ENCODE measurements at places on chromosomes 4 and X.

GRCh38 chr4:165368114-165368513, 10.7 kb upstream of the CPE start:
- H3K27me3 ChIP-seq = peaks cover 3% of the 10 kb centered on the region
- no peak overlapping the region for H3K27ac ChIP-seq
- no peaks in the 10 kb centered on the region for H3K4me1 ChIP-seq
- H3K4me3 ChIP-seq = no peak overlapping the region
- DNase-seq = no peak

GRCh38 chr4:165345666-165346417, 18.4 kb downstream of the MSMO1 start:
- DNase-seq = no peak
- H3K27ac ChIP-seq = no peak overlapping the region
- H3K4me3 ChIP-seq = no peak overlapping the region
- H3K4me1 ChIP-seq = no peaks in the 10 kb centered on the region

DNA sequence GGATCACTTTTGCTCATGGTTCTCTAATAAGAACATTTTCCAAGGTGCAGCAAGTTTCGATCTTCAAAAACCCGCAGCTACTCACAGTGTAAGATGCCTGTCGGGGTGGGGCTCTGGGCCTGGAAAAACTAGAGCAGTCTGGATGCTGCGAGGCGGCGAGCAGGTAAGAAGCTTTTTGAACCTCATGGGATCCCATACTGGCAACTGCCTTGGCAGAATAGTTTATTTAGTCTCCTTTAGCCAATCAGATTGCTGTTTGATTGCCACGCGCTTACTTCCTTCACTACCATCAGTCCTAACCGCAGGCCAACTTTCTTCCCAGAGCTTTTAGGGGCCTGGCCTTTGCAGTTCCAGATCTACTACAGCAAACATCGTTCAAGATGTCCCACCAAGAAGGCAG, 61.3 kb upstream of the MAGEB10 start:
- no peaks in the 10 kb centered on the region for H3K36me3 ChIP-seq
- H3K4me1 ChIP-seq = no peaks in the 10 kb centered on the region
- DNase-seq = no peak

DNA sequence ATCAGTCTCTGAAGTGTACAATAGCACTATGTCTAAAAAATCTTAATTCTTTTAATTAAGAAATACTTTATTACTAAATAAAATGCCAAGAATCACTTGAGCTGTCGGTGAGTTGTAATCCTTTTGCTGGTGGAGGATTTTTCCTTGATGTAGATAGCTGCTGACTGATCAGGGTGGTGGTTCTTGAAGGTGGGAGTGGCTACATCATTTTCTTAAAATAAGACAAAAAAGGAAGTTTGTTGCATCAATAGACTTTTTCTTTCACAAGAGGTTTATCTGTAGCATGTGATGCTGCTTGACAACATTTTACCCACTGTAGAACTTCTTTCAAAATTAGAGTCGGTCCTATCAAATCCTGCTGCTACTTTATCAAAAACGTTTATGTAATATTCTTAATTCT, 68.8 kb upstream of the ZC4H2 start:
- H3K4me3 ChIP-seq = no peak overlapping the region
- H3K4me1 ChIP-seq = no peaks in the 10 kb centered on the region
- no peak overlapping the region for H3K27ac ChIP-seq
- H3K27me3 ChIP-seq = no peaks in the 10 kb centered on the region
- no peak for DNase-seq

DNA sequence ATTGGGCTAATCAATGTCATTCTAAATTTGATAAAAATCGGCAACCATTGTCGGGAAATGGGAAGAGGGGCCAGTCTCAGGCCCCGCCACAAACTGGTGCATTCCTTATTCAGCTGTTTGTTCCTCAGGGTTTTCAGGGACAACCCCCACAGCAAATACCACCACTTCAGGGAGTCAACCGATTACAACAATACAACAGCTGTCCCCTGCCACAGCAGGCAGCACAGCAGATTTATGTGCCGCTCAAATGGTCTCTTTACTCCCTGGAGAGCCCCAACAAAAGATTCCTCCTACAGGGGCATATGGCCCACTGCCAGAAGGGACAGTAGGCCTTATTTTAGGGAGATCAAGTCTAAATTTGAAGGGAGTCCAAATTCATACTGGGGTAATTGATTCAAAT, 61.8 kb downstream of the ZNF732 start:
- H3K27me3 ChIP-seq = no peaks in the 10 kb centered on the region
- peaks cover 9% of the 10 kb centered on the region for H3K4me1 ChIP-seq
- H3K4me3 ChIP-seq = no peak overlapping the region
- peaks cover 6% of the 10 kb centered on the region for H3K36me3 ChIP-seq
- no peak for DNase-seq
- H3K27ac ChIP-seq = no peak overlapping the region

GRCh38 chr4:114886761-114887160, 226.7 kb downstream of the NDST4 start:
- DNase-seq = no peak
- no peaks in the 10 kb centered on the region for H3K4me1 ChIP-seq
- no peaks in the 10 kb centered on the region for H3K27me3 ChIP-seq
- H3K27ac ChIP-seq = no peak overlapping the region
- H3K4me3 ChIP-seq = no peak overlapping the region

GRCh38 chr4:98113012-98113411, 30.3 kb downstream of the STPG2 start:
- no peak overlapping the region for H3K4me3 ChIP-seq
- H3K36me3 ChIP-seq = no peaks in the 10 kb centered on the region
- peak; percentile 17 for DNase-seq
- peaks cover 5% of the 10 kb centered on the region for H3K27me3 ChIP-seq
- H3K4me1 ChIP-seq = no peaks in the 10 kb centered on the region

GRCh38 chr4:5854929-5855328, 38.0 kb downstream of the CRMP1 start:
- no peak overlapping the region for H3K4me3 ChIP-seq
- no peak overlapping the region for H3K27ac ChIP-seq
- no peak for DNase-seq
- no peaks in the 10 kb centered on the region for H3K36me3 ChIP-seq
- peaks cover 20% of the 10 kb centered on the region for H3K27me3 ChIP-seq

DNA sequence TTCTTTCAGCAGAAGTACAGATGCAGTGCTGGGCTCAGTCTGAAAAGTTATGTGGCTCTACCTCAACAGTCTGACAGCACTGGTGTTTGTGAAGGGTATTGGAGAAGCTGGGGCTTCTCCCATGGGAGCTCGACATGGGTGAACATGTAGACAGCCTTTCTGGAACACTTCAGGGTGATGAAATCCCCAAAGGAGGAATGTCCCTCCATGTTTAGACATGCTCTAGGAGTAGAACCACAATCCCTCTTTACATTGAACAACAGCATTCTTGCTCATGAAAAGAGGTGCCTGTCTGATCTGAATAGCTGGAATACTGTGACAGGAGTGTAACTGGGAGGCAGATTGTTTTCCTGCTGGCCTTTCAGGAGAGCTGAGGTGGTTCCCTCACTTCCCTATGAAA, 53.8 kb upstream of the NAP1L2 start:
- H3K36me3 ChIP-seq = no peaks in the 10 kb centered on the region
- no peak for DNase-seq
- no peak overlapping the region for H3K4me3 ChIP-seq
- H3K4me1 ChIP-seq = no peaks in the 10 kb centered on the region
- no peak overlapping the region for H3K27ac ChIP-seq
- no peaks in the 10 kb centered on the region for H3K27me3 ChIP-seq

DNA sequence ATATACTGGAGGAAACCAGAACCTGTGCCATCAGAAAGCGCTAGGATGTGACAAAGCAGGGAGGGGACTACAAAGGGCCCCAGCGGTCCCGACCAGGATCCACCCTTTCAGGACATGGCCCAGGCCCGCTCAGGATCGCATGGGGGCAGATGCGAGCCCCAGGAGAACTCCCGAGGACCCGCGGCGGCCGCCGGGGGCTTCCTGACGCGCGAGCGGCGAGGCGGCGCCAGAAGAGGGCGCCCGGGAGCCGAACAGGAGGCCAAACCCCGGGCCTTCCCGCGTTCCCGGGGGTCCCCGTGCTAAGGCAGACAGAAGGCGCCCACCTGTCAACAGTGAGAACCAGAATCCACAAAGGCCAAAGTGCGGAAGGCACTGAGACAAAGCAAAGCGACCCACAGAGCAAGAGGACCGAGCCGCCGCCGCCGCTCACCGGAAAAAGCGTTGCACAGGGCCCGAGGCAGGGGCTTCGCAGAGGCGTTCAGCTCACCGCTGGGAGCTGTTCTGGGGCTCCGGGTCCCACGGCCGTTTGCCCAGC, 7.3 kb upstream of the OPN1LW start:
- no peaks in the 10 kb centered on the region for H3K4me1 ChIP-seq
- H3K27me3 ChIP-seq = peaks cover 24% of the 10 kb centered on the region
- no peak for DNase-seq
- H3K27ac ChIP-seq = no peak overlapping the region
- H3K4me3 ChIP-seq = peak overlapping the region; percentile 82

DNA sequence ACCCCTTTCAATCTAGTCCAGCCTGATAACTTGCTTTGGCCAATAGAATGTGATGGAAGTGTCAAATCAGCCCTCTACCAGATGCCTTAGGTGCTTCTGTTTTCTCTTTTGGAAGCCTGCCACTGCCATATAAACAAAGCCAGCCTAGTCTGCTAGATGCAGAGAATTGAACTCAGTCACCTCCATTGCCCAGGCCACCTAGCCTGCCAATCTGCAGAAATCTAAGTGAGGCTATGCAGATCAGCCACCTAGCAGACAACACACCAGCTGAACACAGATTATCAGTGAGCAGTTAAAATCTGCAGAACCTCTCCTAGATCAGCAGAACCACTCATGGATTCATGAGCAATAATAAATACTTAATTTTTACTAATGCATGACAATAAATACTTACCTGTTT, 1108.2 kb downstream of the PCDH18 start:
- DNase-seq = no peak
- H3K4me1 ChIP-seq = no peaks in the 10 kb centered on the region
- H3K27me3 ChIP-seq = no peaks in the 10 kb centered on the region
- no peak overlapping the region for H3K4me3 ChIP-seq
- H3K36me3 ChIP-seq = no peaks in the 10 kb centered on the region

- peak; percentile 83 for DNase-seq
- H3K27me3 ChIP-seq = peaks cover 2% of the 10 kb centered on the region
- no peak overlapping the region for H3K4me3 ChIP-seq
These were observed 168.6 kb downstream of the NSUN7 start for GRCh38 chr4:40918330-40918729.

GRCh38 chrX:70434914-70435586, 9.6 kb upstream of the DLG3 start:
- DNase-seq = peak; percentile 68
- H3K27me3 ChIP-seq = no peaks in the 10 kb centered on the region
- H3K4me1 ChIP-seq = peaks cover 41% of the 10 kb centered on the region

GRCh38 chrX:38426785-38427184, 74.4 kb downstream of the OTC start:
- no peaks in the 10 kb centered on the region for H3K36me3 ChIP-seq
- H3K27me3 ChIP-seq = no peaks in the 10 kb centered on the region
- no peaks in the 10 kb centered on the region for H3K4me1 ChIP-seq
- DNase-seq = no peak

GRCh38 chr4:11261066-11261850, 167.4 kb downstream of the HS3ST1 start:
- no peaks in the 10 kb centered on the region for H3K36me3 ChIP-seq
- no peak for DNase-seq

DNA sequence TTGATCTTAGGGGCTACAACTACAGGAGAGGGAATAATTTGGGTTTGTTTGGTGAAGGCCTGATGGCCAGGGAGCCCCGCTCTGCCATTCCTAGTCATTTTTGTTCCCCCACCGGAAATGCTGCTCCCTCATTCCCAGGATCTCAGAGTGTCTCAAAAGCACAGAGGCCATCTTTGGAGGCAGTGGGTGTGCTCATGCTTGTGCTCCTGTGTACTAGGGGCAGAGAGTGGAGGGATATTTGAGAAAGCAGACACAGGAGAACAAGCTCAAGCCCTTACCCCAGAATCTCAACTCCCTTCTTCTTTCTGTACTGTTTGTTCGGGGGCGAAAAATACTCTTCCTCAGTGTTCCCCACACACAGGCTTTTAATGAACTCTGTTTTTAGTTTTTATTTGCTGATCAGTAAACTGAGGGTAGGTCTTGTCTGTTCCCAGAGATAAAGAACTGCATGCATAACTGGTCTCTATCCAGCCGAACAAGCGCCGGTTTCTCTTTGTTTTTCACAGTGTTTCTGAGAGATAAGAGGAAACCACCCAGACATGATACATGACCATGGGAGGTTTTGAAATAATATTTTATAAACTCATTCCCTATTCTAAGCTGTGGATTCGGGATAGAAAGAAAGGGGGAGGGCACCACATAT, 32.9 kb upstream of the XK start:
- DNase-seq = no peak
- no peak overlapping the region for H3K27ac ChIP-seq
- no peak overlapping the region for H3K4me3 ChIP-seq
- no peaks in the 10 kb centered on the region for H3K36me3 ChIP-seq
- no peaks in the 10 kb centered on the region for H3K4me1 ChIP-seq

GRCh38 chrX:63275127-63275526, 76.0 kb downstream of the SPIN4 start:
- no peaks in the 10 kb centered on the region for H3K27me3 ChIP-seq
- H3K4me1 ChIP-seq = no peaks in the 10 kb centered on the region
- H3K36me3 ChIP-seq = no peaks in the 10 kb centered on the region
